Stomach (tissue), 19 donors: ENCODE measurements at places on chromosomes 7 and 10.

DNA sequence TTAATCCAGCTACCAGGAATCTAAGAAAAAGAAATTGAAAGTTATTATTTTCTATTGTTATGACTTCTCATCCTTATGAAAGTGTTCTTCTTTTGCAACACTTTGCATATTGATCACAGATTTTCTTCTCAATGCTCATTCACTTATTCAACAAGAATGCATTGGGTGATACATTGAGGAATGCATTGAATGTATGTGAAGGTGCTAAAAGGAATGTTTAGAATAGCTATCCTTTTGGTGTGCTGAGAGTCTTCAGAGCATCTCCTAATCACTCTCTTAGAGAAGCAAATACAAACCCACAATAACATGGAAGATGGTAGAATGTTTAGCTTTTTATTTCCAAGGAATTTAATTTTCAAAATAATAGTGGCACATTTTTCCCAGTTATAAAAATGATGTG, 122.1 kb upstream of the KMT2E start:
- H3K27me3 ChIP-seq, result no peaks in the 10 kb centered on the region
- H3K4me1 ChIP-seq, result no peaks in the 10 kb centered on the region
- no peak overlapping the region for H3K27ac ChIP-seq
- no peaks in the 10 kb centered on the region for H3K36me3 ChIP-seq

DNA sequence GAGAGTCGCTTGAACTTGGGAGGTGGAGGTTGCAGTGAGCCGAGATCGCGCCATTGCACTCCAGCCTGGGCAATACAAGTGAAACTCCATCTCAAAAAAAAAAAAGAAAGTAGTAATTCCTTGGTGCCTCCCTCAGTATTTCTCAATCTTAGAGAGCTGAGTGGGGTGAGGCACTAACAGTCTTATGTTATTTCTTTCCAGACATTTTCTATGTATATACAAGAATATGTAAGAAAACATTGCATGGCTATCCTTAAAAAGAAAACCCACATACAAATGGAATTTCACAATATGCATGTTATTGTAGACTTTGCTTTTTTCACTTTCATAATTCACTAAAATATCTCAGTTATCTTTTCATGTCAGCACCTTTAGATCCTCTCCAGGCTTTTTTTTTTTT, 13.6 kb upstream of the SLF2 start:
- H3K27ac ChIP-seq, result no peak overlapping the region
- no peaks in the 10 kb centered on the region for H3K27me3 ChIP-seq
- no peaks in the 10 kb centered on the region for H3K4me1 ChIP-seq
- H3K4me3 ChIP-seq, result no peak overlapping the region

DNA sequence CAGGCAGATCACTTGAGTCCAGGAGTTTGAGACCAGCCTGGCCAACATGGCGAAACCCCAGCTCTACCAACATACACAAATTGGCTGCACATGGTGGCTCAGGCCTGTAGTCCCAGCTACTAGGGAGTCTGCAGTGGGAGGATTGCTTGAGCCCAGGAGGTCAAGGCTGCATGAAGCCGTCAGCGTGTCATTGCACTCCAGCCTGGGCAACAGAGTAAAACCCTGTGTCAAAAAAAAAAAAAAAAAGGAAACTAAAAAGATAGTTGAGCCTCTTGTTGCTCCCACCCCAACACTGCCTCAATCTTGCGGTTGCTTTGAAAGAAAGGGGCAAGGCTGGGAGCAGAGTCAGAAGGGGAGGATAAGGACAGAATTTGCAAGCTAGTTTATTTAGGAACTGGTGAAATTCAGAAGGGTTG, 69.9 kb downstream of the SYPL1 start:
- no peak for DNase-seq
- H3K4me3 ChIP-seq, result no peak overlapping the region
- H3K4me1 ChIP-seq, result peaks cover 17% of the 10 kb centered on the region
- no peaks in the 10 kb centered on the region for H3K36me3 ChIP-seq
- H3K27ac ChIP-seq, result no peak overlapping the region

DNA sequence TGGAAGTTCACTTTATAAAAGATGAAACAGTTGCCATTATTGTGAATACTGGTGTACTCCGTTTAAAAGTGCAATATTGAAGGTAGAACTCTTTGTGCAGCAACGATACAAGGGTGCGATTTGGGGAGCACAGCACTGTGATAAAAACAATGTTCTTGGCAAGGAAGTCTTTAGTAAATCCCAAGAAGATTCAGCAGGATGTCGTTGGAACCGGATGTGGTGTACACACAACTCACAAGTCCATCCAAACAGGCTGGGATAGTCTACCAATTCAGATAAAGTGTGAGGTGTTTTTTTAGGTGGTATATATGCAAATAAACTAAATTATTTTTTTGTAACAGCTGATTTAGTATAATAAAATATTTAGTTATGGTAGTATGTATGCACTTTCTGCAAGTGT, 46.7 kb downstream of the ZNF777 start:
- no peak overlapping the region for H3K4me3 ChIP-seq
- H3K27me3 ChIP-seq, result no peaks in the 10 kb centered on the region
- no peak for DNase-seq
- peaks cover 8% of the 10 kb centered on the region for H3K4me1 ChIP-seq
- H3K27ac ChIP-seq, result no peak overlapping the region

- DNase-seq, result no peak
- H3K4me3 ChIP-seq, result no peak overlapping the region
These were observed 20.1 kb upstream of the CABCOCO1 start for GRCh38 chr10:61642676-61643075.

DNA sequence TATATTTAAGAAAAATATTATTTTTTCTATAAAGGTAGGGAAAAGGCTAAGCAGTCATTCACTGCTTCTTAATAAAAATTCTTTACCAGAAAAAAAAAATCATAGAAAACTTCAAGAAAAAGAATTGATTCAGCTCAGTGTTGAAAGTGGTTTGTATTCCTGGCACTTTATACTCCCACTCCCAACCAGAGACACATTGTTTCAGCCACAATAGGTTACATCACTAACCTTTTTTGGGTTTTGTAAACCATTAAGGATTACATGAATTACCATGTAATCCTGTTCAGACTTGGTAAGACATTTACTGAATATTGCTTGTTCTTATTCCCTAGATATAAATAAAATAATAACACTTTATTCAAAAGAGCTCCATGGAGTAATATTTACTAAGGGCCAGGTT, 46.6 kb downstream of the MINPP1 start:
- peaks cover 26% of the 10 kb centered on the region for H3K36me3 ChIP-seq
- H3K4me3 ChIP-seq, result no peak overlapping the region
- no peaks in the 10 kb centered on the region for H3K27me3 ChIP-seq
- DNase-seq, result no peak
- no peaks in the 10 kb centered on the region for H3K4me1 ChIP-seq
- H3K27ac ChIP-seq, result no peak overlapping the region

- H3K27me3 ChIP-seq, result no peaks in the 10 kb centered on the region
- no peaks in the 10 kb centered on the region for H3K36me3 ChIP-seq
- peak overlapping the region; percentile 3 for H3K27ac ChIP-seq
- peak overlapping the region; percentile 49 for H3K4me3 ChIP-seq
These were observed 590 bp upstream of the SLC16A12 start for GRCh38 chr10:89536013-89536354.
